ENCODE measurements at places on chromosomes 7 and 10.

DNA sequence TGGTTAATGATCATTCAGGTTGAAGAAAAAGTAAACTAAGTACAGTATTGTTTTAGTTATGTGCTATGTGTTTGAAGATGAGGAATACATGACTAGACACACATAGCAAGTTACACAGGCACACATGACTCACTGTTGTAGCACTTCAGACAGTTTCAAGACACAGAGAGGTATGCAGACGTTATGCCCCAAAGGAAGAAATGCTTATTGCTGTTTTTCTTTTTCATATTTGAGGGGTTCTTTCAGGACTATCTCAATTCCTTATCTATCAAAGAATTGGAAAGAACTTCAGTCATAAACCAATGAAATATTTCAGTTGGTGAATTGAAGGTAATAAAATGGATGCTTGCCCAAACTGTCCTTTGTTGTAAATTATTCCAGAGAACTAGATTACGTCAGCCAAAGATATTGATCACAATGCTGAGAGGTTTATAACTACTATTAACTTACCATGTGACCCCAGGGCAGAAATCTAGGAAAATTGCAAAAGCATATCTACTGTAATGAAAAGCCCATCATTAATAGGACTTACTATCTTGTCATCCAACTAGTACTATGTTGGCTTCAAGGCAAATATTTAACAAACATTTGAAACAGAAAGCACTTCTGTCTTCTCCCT, 61.2 kb upstream of the CAPZA2 start:
- DNase-seq = no peak

DNA sequence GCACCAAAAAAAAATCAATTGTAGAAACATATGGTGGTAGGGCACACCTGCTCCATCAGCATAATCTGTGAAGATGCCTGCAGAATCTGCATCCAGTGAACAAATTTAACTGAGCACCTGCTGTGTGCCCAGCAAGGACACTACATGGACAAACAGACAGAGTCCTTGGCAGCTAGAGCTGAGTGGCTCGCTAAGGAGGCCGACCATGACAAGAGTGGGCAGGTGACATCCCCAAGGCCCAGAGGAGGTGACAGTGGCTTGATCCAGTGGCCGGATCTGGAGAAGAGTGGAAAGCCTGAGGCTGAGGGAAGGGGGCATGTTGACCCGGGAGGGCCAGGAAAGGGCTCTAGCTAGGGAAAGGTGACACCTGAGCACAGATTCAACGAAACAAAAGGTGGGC, 68.1 kb downstream of the MAD1L1 start:
- DNase-seq = no peak

- no peak for DNase-seq
Measured at GRCh38 chr10:96327462-96327861, 23.2 kb downstream of the DNTT start.

DNA sequence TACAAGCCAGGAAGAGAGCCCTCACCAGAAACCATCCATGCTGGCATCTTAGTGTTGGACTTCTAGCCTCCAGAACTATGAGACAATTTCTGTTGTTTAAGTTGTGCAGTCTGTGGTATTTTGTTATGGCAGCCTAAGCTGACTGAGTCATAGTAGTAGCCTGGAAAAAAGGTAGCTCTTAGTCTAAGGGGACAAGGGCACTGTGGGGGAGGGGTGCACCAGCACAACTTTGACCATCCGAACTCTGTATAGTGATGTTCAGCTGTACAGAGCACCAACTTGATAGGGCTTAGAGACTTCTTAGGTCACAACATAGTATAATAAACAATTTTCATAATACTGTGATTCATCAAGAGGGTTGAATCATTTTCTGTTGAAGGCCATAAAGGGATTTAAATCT, 14.3 kb downstream of the EIF4EBP2 start:
- DNase-seq = no peak

GRCh38 chr7:94556028-94556427, 46.4 kb downstream of the CASD1 start:
- DNase-seq = no peak

GRCh38 chr7:20439416-20440185, 108.9 kb downstream of the ITGB8 start:
- DNase-seq = no peak

DNA sequence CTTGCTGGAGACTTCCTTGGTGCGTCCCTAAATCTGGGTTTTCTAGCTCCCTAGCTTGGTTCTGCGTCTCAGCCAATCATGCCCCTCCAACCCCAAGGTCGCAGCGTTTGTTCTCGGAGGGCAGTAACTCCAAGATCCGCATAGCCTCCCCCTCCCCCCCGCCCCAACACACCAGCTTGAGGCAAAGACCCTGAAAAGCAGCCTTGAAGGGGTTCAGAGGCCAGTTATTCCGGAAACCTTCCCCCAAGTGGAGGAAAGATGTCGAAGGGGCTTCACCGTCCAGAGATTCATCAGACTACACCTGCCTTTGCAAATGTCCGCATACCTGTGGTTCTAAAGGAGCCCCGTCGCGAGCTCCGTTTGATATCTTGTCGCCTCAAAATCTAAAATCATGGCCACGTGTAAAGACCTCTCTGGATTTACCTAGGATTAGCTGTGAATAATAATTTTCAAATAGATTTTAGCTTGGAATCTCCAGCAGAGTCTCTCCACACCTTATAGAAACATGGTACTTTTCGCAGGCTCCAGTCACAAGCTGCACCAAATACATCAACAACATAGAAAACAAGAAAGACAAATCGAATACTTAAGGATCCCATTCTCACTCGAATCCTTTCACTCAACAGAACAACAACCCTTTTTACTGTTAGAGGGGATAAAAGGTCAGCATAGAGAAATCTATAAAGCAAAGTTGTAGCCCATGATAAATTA, 7.9 kb downstream of the DLX6 start:
- no peak for DNase-seq

- DNase-seq = no peak
Measured at GRCh38 chr7:28200598-28200997, 20.0 kb upstream of the JAZF1 start.

DNA sequence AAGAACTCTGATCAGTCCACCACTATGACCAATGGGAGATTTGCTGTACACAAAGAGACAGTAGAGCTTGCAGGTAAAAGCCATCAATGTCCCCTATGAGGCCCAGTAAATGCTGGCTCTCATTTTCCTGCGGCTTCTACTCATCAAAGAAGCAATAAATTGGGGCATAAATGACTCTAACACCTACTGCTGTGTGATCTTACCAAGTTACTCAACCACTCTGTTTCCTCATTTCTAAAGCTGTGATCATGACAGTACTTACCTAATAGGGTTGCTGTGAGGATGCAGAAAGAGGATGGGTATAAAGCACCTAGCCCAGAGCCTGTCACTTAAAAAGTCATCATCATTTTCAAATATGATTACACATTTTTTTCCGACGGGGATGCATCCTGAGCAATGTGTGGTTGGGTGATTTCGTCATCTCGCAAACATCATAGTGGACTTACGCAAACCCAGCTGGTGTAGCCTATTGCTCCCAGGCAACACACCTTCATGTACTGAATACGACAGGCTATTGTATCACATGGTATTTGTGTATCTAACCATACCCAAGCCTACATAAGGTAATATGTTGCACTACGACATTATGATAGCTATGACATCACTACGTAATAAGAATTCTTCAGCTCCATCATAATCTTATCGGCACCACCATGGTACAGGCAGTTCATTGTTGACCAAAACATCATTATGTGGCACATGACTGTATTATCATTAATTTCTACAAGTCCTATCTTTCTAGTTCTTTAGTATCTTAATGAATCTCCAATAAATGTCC, 7.1 kb upstream of the MGMT start:
- DNase-seq = no peak

- peak; percentile 88 for DNase-seq
Measured at GRCh38 chr10:97292097-97292861, at the start of gene ARHGAP19. ARHGAP19 (minus strand) TSS chr10:97292637; CDS start chr10:97292627, 10 bp downstream.

GRCh38 chr7:114819616-114820362, 102.1 kb upstream of the MDFIC start:
- DNase-seq = no peak

Data from stimulated activated CD8-positive, alpha-beta memory T cell treated with anti-CD3 and anti-CD28 coated beads, Interleukin-7, amount 100 ng/mL, for 4 hours (primary cell).